Activated naive CD8-positive, alpha-beta T cell treated with anti-CD3 and anti-CD28 coated beads, Interleukin-2, amount 50 U/mL, for 16 hours (primary cell): ENCODE measurements at places on chromosomes 5 and 9.

GRCh38 chr9:131258186-131258585 is 18.1 kb downstream of the FAM78A start:
- DNase-seq, result no peak

DNA sequence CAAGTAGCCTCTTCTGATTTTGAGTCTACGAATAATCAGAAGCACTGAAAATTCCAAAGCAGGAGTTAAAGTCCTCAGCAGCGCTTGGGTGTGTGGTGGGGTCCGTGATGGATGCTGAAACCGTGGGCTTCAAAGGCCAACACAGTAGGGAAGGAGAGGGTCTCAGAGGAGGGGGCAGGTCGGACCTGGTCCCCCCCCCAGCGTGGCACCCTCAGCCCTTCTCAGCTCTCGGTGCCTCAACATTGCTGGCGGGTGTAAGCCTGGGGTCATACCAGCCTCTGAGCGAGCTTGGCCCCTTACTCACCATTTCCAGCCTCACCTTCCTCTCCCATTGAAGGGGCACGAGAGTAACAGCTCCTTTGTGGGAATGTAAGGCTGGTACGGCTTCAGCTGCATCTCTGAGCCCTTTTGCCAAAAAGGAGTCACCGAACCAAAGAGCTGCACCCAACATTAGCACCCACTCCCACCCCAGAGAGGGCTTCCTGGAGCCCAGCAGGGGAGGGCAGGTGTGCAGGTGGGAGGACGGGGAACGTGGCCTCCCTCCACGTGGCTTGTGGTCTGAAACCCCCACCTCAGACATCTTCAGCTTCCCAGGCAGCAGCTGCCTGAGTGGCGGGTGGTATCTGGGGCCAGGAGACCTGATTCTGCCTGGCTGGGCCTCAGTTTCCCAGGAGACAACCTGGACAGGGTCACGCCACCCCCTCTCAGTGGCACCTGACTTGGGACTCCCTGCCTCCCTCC is 6.7 kb upstream of the LCN1 start:
- DNase-seq, result no peak

DNA sequence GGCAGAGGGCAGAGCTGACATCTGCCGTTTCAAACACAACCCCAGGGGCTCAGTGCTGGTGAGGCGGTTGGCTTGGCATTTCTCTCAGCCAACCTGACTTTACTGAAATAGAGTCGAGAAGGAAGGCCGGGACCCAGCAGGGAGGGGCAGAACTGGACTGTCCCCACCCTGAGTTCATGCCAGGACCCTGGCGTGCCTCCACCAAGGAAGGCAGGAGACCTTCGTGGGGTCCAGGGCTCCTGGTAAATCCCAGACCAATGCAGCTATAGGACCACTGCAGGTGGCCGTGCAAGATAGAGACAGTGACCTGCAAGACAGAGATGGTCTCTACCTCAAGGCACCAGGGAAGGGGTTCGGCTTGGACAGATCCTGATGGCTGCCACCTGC is 132.9 kb downstream of the ROR2 start:
- no peak for DNase-seq

DNA sequence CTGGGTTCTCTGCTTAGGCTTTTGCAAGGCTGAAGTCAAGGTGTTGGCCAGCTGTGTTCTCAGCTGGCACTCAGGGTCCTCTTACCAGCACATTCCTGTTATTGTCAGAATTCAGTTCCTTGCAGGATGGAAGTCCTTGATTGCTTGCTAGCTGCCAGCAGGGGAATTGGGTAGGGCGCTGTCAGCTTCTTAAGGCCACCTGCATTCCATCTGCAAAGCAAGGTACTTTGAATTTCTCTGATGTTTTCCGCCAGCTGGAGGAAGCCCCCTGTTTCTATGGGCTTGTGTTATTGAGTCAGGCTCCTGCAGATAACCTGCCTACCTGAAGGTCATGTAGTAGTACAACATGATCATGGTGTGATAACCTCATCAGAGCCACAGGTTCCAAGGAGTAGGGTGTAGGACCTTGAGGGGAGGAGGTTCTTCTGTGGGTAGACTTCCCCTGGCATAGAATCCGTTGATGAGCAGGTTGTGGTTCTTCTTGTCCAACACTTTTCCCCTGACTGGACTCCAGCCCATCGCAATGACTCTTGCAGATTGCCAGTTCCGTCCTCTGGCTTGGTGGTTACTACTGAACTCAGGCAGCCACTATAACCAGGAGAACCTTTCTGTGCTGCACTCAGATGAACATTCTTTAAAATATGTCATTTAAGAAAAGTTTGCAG is 6.8 kb downstream of the TENT4A start:
- no peak for DNase-seq

- DNase-seq, result no peak
Measured at GRCh38 chr5:154352960-154353548, 92.7 kb upstream of the SAP30L start.

- DNase-seq, result no peak
Measured at GRCh38 chr9:131008909-131009618, at the start of gene LAMC3. Gene LAMC3, plus strand, starts transcription at chr9:131009174. Its CDS starts 41 bp downstream, at chr9:131009215.

DNA sequence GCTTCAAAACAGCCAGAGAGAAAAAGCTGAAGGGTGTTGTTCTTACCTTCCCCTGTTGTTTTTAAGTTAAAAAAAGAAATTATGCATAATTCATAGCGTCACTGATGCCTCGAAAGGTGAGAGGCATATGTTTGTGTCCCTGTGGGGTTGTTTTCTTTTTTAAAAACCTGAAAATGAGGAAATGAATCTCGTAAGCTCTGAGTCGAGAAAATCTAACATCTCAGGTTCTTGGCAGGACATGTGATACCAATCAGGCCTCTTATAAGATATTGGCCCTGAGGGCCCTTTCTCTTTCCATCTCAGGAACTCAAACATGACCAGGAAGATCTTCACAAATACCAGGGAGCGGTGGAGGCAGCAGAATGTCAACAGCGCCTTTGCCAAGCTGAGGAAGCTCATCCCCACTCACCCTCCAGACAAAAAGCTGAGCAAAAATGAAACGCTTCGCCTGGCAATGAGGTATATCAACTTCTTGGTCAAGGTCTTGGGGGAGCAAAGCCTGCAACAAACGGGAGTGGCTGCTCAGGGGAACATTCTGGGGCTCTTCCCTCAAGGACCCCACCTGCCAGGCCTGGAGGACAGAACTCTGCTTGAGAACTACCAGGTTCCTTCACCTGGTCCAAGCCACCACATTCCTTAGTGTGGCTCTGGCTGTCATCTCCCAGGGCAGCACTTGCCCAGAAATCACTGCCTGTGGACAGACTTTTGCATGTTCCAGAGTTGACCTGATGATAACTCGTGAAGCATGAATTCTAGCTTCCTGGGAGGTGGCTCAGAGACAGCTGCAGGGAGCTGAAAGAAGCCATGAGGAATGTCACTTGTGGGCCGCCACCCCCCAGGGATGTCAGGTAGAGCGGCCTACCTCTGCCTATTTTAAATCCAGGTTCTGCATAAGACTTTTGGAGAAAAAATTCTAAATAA is at the start of gene TAL2:
TSS of gene TAL2 (plus strand) at position 274 of the 921 bp plus-strand sequence. CDS start at position 314, 40 bp downstream.
- DNase-seq, result no peak

DNA sequence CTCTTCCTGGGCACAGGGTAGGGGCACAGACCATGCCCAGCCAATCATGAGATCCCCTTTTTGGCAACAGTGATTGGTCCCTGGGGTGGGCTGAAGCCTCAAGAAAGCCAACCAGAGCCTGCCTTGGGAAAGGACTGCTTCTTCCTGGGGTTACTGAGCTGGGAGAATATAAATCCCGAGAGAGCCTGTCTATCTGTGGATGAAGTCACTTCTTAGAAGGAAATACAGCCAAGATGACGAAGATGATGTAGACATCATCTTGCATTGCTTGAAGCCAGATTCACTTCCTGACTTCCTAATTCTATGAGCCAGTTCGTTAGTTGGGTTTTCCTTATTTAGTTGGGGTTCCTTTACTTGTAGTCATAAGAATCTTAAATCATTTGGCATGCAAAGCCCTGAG is 50.1 kb upstream of the PWWP2A start:
- DNase-seq, result no peak

- no peak for DNase-seq
Measured at GRCh38 chr5:154356020-154356655, 89.7 kb upstream of the SAP30L start.

DNA sequence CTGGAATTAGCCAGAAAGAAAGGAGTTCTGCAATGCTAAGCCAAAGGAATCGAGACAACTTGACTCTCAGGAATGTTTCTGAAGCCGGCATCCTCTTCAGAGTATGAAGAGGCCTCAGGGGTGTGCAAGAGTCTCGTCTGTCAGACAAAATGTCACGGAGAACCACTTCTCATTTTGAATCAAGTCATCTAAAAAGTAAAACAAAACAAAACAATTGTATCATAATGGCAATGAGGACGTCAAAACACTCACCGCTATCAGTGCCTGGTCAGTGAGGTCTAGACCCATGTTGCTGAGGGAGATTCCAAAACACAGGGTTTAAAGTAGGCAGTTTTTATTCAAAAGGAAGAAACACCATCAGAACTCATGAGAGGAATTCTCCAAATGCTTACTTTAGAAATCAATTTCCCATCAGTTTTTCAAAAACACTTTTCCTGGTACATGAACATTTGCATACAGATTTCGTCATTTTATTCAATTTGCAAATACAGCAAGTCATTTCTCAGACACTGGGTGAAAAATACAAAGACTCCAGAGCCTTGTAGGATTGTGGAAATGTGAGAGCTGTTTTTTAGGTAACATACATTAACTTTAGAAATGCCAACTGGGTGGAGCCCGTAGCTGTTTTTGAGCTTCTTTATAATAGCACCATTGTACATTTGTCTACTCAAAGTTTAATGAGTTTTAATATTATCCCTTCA is 89.5 kb upstream of the MAP3K1 start:
- no peak for DNase-seq

GRCh38 chr9:122821278-122821943 is 7.0 kb downstream of the PDCL start:
- no peak for DNase-seq

- no peak for DNase-seq
Measured at GRCh38 chr5:118016396-118016795, 972.0 kb downstream of the DTWD2 start.

- DNase-seq, result no peak
Measured at GRCh38 chr9:69798744-69799143, 21.9 kb upstream of the CFAP95 start.
